ENCODE measurements at places on chromosomes 5 and 9.

- no peak for DNase-seq
These were observed 77.7 kb downstream of the EFNA5 start for GRCh38 chr5:107593009-107593408.

GRCh38 chr9:2469681-2470221 is 151.8 kb upstream of the VLDLR start:
- no peak for DNase-seq

- DNase-seq: no peak
These were observed 26.7 kb upstream of the PSD2 start for GRCh38 chr5:139768807-139769465.

DNA sequence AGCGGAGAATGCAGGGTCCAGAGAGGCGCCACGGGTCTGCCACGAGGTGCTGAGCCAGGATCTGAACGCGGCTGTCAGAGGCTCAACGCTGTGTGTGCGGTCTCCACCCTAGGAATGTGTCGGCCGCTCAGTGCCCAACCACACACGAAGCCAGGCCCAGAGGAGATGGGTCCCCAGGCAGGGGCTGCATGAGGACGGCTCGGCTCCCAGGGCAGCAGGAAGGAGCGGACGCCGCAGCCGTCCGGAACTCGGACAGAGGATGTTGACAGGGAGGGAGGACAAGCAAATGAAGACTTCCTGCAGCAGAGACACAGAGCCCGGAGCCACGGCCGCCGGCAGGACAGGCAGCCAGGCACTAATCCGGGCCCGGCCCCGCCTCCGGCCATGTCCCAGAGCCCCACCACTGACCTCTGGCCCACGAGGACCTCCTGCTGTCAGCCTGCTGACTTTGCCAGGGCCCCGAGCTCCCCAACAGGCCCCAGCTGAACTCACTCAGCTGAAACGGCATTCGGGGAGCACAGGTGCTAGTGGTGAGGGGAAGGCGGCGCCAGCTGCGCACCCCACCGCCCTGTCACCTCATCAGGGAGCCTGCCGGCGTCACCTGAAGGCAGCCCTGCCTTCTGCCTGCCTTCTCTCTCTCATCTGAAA is 12.7 kb downstream of the VAV2 start:
- no peak for DNase-seq

GRCh38 chr9:136086213-136086881 is 8.7 kb downstream of the NACC2 start:
- DNase-seq: no peak

DNA sequence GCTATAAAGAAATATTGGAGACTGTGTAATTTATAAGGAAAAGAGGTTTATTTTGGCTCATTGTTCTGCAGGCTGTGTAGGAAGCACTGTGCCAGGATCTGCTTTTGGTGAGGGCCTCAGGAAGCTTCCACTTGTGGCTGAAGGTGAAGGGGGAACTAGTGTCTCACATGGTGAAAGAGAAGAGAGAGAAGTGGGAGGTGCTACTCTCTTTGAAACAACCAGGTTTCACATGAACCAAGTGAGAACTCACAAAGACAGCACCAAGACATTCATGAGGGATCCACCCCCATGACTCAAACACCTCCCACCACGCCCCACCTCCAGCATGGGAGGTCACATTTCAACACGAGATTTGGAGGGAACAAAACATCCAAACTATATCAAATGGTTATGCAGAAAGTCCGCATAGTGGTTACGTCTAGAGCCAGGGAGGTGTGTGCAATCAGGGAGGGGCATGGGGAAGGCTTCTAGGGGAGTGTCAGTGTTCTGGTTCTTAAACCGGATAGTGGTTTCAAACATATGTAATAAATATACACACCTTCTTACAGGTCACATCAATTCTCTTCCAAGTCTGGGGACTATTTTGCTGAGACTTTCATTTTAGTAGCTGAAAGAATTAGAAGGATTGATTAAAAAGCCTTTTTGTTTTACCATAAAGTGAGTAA is 113.0 kb downstream of the TRIO start:
- no peak for DNase-seq

- no peak for DNase-seq
These were observed 3.6 kb upstream of the SARDH start for GRCh38 chr9:133741716-133742115.

DNA sequence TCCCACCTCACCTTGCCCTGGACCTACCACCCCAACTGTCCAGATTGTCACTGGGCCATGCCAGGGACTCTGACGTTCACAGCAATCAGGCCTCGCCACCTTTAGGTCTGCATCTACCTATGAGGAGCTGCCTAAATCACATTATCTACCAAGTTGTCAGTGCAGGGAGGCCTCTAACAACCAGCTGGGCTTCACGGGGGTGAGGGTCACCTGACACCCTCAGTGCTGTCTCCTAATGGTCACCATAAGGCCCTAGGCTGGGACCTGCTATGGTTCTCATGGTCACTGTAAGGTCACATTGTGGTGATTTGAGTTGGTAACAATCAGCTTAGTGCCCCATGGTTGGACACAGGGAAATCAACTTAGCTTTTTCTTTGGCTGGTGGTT is 119.2 kb upstream of the CXCL14 start:
- DNase-seq: no peak

- no peak for DNase-seq
These were observed 283.9 kb upstream of the ISL1 start for GRCh38 chr5:51099173-51099853.

GRCh38 chr9:129714511-129715061 is 38.3 kb downstream of the PTGES start:
- no peak for DNase-seq

- DNase-seq: no peak
These were observed 1318.3 kb upstream of the DMAC1 start for GRCh38 chr9:9117866-9118265.

- DNase-seq: no peak
These were observed 93.0 kb downstream of the THBS4 start for GRCh38 chr5:80128141-80128540.

DNA sequence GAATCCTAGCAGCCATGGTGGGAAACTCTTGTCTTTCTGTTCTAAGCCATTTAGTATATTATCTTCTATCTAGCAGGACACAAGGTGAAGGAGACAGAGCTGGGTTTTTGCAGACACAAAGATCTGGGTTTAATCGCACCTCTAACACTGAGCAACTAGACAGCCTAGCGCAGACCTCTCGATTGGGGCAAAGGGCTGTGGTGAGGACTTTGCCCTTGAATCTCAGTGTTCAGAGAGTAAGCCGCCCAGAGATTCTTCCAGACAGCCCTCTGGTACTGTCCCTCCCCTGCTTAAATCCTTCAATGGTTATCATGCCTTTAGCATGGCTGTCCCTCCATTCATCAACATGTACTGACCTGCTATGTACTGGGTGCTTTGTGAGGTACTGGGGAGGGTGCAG is 128.1 kb downstream of the CRB2 start:
- DNase-seq: no peak

- no peak for DNase-seq
These were observed 217.5 kb downstream of the CDK5RAP2 start for GRCh38 chr9:120362446-120362845.

DNA sequence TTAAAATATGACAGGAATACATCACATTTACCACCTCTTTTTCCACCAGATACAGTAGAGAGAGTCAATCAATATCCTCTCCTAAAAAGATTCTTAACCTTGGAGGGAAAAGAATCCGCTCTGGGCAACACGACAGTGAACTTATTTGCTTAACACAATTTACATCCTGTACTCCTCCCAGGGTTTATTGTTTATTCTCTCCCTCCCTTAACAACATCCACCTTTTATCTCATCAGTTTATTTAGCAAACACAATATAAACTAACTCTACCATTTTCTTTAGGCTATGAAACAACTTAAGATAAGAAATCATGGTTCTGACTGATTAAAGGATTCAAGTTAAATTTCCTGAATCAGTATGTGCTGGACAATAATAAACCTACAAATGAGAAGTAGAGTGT is 50.9 kb downstream of the CERT1 start:
- no peak for DNase-seq

DNA sequence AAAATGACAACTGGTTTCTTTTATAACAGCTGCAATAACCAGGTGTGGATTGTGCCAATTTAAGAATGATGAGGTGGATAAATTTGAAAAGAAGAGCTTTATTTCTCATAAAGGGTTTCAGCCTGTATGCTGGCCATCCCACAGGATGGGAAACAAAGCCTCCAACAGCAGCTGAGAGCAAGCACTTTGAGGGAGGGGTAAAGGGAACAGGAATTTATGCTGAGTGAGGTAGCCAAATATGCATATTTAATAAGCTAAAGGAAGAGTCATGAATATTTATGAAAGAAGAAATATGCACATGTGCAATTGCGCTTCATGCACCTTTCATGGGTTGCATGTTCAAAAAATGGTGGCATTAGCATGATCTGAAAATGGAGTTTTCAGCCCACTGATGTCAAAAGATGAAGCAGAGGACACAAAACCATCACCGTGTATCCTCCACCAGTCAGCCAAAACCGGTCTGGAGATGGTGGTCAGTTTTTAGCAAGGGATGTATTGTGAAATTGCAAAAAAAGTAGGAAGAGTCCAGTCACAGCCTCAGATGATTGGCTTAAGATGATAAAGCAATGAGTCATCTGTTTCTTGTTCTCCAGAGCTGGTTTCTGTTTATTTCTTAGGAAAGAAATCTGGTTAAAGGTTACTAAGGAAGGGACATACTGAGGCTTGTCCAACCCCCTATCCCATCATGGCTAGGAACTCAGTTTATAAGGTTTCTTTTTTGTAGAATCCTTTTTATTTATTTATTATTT is 47.9 kb downstream of the DEPDC1B start:
- no peak for DNase-seq

- DNase-seq: no peak
These were observed 707 bp downstream of the GTF3C5 start for GRCh38 chr9:133031496-133031911.

DNA sequence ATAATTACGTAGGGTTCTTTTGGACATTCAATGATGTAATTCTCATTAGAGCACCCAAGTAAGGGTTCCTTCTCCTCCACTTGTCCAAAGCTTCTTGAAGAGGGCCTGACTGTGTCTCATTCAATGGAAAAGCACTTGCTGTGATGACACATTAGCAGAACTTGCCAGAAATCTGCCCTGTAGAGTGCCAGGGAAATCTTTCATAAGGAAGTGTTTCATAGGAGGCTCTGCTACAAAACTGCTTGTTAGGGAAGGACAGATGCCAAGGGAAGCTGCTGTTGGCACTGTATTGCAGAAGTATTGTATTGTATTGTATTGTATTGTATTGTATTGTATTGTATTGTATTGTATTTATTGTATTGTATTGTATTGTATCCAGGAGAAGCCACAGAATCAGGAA is 45.5 kb upstream of the MPDZ start:
- no peak for DNase-seq

GRCh38 chr9:128705051-128705965 is 3.0 kb downstream of the PKN3 start:
- DNase-seq: no peak

- no peak for DNase-seq
These were observed 49.9 kb downstream of the COL15A1 start for GRCh38 chr9:98993570-98993945.

DNA sequence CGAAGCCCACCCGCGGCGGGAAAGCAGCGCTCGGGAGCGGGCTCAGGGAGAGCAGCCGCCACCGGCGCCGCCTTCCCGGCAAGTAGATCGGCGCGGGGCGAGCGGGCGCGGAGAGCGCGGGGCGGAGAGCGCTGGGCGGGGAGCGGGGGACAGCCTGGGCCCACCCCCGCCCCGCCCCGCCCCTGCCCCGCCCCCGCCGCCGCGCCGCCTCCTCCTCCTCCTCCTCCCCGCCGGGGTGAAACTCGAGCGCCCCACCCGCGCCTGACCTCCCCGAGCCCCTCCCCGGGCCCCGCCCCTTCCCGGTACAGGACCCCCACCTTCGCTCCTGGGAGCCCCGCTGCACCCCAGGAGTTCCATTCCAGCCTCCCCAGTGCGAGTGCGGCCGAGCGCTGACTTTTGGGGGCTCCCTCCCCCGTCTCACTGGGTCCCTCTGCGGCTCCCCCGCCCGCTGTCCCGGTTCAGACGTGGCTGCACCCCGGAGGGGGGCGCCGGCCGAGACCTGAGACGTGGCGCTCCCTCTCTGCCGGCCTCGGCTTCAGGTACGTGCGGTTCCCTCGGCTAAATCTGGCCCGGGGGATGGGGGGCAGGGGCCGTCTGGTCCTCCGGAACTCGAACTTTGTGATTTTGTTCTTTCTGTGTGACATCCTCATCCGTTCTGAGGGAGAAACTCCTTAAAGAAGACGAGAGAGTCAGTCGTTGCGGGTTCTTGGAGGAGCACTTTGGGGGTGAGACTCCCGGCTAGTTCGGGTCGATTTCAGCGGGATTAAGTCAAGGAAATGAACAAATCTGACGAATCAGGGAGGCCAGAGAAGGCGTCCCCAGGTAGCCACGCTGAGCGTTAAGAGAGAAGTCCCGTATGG is at the start of gene SEMA5A:
SEMA5A (minus strand) TSS at position 84 of the 860 bp plus-strand sequence. CDS start 166,129 bp downstream, outside the sequence.
- DNase-seq: no peak

DNA sequence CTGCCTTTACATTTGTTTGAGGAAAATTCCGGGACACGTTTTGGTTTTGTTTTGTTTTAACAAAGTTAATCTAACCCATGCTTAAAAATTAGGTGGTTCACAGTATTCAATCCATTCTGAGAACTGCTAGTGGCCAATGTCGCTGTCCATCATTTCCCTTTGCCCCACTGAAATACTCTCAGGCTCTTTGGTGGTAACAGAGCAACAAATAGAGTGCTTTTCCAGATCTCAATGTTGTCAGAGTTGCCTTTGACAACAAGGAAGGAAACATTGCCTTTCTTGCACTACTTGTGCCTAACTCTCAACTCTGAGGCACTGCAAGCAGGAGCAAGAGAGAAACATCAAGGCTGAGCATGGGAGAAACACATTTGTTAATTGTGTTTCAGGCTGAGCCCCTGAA is 154.0 kb downstream of the MCTP1 start:
- no peak for DNase-seq

GRCh38 chr5:120017513-120017912 is 388.2 kb downstream of the FAM170A start:
- no peak for DNase-seq

GRCh38 chr9:124733964-124734740 is 37.0 kb downstream of the NR6A1 start:
- no peak for DNase-seq

- no peak for DNase-seq
These were observed 478.1 kb upstream of the SMC2 start for GRCh38 chr9:103615994-103616393.

GRCh38 chr5:143041972-143042770 is 272.0 kb downstream of the ARHGAP26 start:
- no peak for DNase-seq

- DNase-seq: no peak
These were observed 73.0 kb downstream of the EHMT1 start for GRCh38 chr9:137691646-137692351.

GRCh38 chr5:35789732-35790456 is 66.8 kb upstream of the IL7R start:
- no peak for DNase-seq

- DNase-seq: no peak
These were observed 302.4 kb downstream of the NR3C1 start for GRCh38 chr5:143101121-143101520.

- no peak for DNase-seq
These were observed 464.7 kb upstream of the KLF4 start for GRCh38 chr9:107954312-107954711.

DNA sequence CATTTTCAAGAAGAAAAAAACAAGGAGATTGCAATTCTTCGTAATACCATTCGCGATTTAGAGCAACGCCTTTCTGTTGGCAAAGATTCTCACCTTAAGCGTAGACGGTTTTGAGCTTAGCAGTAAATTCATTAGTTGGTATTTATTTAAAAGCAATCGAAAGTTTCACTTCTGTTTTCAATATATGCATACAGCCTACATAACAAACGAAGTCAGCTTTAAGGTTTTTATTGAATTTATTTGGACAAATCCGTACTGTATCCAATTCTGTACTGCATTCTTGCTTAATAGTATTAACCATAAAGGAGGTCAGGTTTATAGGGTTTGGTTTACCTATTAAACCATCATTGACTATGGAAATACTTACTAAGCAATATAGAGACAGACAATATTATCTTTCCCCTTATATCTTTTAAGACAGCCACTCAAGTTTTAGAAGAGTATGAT is 12.0 kb downstream of the SELENOP start:
- DNase-seq: no peak

All from activated CD8-positive, alpha-beta memory T cell treated with anti-CD3 and anti-CD28 coated beads for 1 hour (primary cell).